LNCaP clone FGC (cell line): ENCODE measurements at places on chromosomes 12 and 14.

DNA sequence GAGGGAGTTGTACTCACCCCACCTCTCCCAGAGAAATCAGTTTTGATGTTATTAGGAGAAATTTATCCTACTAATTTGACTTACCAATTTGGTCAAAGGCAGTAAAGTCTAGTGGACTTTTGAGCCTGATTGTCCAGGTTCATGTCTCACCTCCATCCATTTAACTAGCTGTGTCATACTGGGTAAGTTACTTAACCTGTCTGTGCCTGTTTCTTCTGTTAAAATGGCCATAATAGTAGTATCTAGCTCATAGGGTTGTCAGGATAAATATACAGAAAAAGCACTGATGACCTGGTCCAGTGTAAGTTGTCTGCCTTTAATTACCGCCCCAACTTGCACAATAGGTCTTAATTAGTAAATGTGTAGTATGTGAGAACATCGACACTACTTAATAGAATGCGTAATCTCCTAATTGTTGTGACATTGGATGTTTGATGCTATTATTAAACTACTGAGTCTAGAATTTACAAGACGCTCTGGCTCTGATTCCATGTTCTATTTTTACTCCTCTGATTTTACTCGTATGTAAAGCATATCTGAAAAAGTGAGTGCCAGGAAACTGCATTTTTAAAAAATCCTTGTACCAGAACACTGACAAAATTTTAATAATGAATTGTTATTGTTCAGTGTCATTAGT, 1.5 kb downstream of the RAB21 start:
- no peak for DNase-seq

GRCh38 chr14:77032844-77033621, 4.5 kb upstream of the IRF2BPL start:
- peak; percentile 99 for DNase-seq

GRCh38 chr12:126243814-126244440, 1178.7 kb downstream of the AACS start:
- DNase-seq: no peak

GRCh38 chr12:96297504-96297903, 102.7 kb downstream of the CDK17 start:
- DNase-seq: no peak

- DNase-seq: no peak
Measured at GRCh38 chr14:69701291-69701690, 65.7 kb upstream of the SRSF5 start.

DNA sequence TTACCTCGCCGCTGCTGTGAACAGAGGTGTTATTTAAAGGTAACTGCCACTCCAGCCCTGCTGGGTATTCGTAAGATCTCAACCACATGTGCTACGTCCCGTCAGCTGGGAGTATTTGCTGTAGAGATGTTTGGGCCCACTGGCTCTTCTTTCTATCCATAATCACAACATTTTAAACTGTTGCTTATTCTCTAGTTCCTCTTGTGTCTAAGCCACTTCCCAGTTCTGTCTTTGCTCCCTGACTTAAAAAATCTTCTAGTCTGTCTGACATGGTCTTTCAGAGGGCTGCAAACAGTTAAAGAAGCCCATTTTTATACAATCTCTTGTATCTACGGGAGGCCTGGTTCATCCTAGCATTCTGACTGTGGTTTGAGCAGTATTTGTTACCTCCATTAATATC, 33.2 kb upstream of the HELB start:
- no peak for DNase-seq

- DNase-seq: no peak
Measured at GRCh38 chr12:89661706-89662330, 46.8 kb downstream of the ATP2B1 start.

- DNase-seq: peak; percentile 90
Measured at GRCh38 chr14:93135399-93135798, 19.7 kb upstream of the ITPK1 start.

GRCh38 chr12:130639476-130640424, 76.3 kb downstream of the RIMBP2 start:
- DNase-seq: no peak

DNA sequence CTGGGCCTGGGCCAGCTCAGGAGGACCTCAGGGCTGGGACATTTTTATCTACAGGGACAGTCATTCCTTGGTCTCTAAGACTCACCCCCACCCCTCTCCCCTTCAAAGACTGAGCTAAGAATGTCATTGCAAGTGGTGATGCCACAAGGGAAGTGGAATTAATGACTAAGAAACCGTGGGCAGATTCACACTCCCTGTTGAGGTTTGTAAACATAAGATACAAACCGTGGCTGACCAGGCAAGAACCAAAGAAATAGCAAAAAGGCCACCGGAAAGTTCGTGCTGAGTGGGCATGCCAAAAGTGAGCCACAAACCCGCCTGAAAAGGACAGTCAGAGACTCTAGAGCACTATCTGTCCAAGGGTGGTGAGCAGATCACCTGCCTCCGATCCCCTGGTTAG, 25.7 kb downstream of the NUAK1 start:
- no peak for DNase-seq

DNA sequence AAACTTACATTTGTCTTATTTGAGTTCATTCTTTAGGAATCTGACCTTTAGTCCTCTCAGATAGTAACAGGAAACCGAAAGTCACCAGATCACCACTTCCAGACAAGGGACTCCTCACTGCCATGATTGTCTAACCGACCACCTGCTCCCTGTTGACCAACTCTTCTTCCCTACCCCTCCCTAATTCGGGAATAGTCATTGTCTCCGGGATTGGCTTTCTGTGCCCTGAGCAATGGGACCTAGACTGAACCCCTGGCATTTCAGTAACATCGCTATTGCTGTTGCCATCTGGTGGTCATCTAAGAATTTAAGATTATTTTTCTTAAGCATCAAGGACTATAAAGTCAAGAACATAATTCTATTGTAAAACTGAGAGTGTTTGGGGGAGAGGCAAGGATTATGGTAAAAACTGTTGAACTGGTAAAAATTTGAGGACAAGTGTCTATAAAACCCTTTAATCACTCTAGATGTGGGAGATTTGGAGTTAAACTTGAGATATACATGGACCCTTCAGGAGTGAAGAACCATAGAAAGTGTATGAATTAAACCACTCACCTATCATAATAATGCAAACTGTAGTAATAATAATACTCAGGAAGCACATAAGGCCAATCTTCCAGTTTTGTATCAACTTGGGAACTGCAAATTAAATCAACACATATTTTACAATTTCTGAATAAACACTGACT, 6.3 kb downstream of the CLEC2A start:
- no peak for DNase-seq

DNA sequence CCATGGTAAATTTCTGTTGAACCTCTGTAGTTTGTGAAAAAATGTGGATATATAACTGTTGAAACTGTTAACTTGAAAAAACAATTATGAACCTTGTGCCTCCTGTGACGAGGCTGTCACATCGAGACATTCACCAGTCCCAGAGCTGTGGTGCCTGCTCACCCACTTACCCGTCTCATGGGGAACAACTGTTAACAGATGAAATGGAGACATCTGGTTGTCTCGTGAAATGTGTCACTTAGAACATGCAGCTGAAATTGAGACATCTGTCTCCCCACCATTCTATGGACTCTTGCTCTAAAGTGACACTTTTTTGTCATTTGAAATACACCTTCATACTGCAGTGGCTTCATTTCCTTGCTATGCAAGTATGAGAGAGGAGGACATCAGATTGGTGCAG, 240.6 kb downstream of the GXYLT1 start:
- no peak for DNase-seq

DNA sequence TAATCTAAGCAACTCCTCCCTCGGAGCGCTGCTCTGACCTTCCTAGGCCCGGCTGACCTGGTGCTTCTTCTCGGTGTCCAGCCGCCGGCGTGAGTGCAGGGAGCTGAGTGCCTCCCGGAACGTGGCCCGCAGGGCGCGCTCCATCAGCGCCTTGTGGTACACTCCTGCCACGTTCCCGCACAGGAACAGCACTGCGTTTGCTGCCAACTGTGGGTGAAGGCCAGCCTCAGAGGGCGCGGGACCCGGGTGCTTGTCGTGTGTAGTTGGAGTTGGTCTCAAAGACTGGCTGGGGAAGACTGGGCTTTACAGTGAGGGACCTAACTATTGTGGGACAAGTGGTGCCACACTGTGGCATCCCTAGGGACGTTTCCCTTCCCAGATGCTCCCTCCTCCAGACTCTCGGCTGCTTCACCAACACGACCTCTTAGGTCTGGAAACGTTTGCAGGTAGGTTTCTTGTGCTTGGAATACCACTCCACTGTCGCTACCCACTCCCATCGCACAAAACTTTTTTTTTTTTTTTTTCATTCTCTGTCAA, 3.1 kb downstream of the ADCY4 start:
- no peak for DNase-seq

GRCh38 chr14:54354968-54355641, 41.7 kb upstream of the CDKN3 start:
- no peak for DNase-seq

GRCh38 chr14:79997509-79998208, 213.6 kb downstream of the DIO2 start:
- DNase-seq: peak; percentile 83

GRCh38 chr12:126389220-126389841, 1324.1 kb downstream of the AACS start:
- no peak for DNase-seq

GRCh38 chr14:43147485-43147884, 1359.6 kb downstream of the FSCB start:
- no peak for DNase-seq

GRCh38 chr12:101963697-101964096, 86.3 kb downstream of the DRAM1 start:
- no peak for DNase-seq

DNA sequence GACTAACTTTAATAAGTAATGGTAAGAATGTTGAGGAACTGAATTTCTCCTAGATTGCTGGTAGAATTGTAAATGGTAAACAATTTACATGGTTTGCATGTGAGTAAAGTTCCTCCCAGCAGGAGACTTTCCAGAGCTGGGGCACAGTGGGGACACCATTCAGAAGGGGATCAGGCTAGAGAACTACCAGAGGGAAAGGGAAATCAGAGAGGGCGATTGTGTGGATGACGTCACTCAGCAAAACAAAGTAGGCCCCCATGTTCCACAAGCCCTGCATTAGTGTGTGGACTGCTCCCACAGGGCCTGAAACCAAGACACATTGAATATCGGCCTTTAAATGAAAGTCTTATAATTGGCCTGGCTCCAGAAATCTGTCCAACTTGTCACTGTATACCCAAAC, 9.5 kb downstream of the RNASE11 start:
- no peak for DNase-seq

GRCh38 chr14:64721391-64721791, 17.2 kb downstream of the PLEKHG3 start:
- no peak for DNase-seq

DNA sequence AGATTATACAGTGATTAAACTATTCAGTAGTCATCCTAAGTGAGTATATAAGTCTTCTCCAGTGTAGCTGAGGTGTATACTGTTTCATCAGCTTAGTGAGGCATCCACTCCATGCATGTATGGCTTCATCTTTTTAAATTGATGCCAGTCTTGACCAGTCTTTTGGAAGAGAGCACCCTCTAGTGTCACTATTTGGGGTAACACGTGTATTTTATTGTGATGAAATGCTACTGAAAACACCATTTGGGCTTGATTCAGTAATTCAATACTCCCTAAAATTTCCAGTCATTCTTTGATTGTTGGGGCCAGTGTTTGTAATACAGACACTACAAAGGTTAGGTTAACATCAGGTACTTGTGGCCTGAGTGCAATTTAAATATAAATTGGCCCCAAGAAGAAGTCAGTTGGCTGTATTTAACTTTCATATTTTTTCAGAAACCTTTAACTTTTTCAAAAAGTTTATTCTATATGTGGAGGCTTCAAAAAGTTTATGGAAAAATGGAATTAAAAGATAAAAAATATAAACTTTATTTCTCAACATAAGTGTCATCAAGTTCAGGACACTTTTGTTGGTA, 35.3 kb downstream of the MIPOL1 start:
- no peak for DNase-seq

- DNase-seq: no peak
Measured at GRCh38 chr12:124543590-124544310, 23.7 kb downstream of the NCOR2 start.

DNA sequence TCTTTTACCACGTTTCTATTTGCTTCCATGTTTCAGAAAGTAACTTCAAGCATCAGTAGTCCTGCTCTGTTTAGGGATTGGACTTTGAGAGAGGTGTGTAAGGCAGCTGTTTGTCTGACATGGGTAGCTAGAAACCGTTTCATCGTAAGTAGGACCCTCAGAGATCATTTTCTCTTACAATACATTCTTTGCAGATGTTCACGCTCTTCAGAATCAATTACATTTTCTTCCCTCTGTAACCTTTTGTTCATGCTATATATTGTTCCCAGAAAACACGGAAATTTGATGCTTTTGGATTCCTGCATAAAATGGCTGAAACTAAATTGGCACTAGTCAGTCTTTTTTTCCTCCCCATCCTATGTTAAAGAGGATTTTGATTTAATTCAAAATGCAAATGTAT, 62.6 kb upstream of the AEBP2 start:
- DNase-seq: no peak

GRCh38 chr12:88922816-88923215, 342.5 kb upstream of the KITLG start:
- no peak for DNase-seq

DNA sequence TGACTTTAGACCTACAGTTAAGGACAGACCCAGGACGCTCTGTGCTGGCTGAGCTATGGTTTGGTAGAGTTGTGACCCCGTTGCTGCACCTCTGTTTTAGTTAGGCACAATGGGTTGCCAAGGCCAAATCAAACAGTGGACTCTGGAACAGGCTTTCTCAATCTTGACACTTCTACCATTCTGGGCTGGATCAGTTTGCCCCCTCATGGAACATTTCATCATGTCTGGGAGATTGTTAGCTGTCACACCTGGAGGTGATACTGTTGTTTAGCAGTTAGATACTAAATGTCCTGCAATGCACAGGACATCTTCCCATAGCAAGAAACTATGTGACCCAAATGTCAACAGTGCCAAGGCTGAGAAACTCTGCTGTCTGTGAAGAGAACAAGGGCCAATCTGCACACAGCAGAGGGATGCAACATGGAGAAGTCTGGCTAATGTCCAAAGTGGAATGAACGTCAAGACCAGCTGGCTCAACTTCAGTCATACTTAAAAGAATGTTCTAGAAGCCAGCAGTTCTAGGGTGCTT, 65.6 kb upstream of the DICER1 start:
- DNase-seq: no peak

DNA sequence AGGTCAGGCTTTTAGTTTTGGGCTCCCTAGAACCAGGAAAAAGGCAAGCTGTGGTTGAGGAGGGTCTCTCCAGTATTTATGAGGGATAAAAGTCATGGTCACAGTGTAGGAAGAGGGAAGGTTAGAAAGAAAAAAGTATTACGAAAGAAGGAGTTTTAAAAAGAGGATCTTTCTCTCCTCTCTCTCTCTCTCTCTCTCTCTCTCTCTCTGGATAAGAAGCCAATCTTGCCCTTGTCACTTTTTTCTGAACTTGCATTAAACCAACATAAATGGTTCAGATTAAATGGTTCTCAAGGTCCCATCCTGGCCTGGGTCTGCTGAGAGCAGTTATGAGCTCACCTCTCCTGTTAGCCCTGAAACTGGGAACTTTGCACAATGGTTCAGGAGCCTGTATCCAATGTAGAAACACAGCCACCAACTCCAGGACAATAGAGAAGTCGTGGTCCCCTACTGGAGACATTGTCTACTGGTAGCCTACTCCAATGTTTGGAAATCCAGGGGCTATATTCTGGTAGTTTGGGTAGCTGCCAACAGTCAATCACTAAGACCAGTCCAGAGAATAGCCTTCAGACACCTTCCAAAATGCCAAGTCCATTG, 131.9 kb downstream of the DAD1 start:
- DNase-seq: no peak
